ENCODE measurements at places on chromosomes 5 and 9. TPM values are rescaled to one million over a fixed set of nuclear protein-coding genes. Genes with fewer than 3 reads are reported as not detected.

CTSV gene
- 29.0 TPM for total RNA-seq

CARD6 gene
- total RNA-seq = 0.11 TPM

PCDHGB1 gene
- total RNA-seq = 1.8 TPM

DNA sequence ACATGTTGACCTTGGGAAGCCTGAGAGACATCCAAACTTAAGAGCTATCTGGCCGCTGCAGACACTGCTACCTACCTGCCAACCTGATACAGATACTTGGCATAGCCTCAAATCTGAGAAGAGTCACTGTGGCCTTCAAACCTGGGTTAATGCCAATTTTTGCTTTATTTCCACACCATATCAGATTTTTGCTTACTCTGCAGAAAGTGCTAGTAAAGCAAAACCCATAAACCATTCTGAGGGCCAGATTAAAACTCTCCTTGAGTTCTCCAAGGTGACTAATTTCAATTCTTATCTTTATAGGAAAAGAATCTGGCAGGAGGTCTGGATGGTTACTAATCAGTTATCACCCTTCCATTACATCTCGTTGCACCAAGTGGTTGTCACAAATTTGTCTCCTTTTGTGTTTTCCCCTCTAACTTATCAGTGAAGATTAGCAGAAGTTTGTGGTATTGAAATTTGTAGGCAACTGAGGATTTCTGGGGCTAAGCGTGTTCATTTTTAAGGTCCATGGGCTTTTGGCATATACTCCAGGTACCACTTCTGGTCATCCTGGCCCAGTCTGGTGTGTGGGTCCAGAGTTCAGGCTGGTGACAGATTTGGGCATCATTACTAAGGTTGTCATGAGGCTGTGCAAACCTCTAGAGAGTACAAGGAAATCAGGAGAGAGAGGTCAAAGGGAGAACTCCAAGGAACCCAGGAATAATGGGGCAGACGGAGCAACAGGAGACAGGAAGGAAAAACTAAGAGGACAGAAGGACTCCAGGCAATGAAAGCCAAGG lies 177.9 kb downstream of the TSSK1B start:
- no peak for DNase-seq

- no peak for DNase-seq
These were observed 42.4 kb downstream of the STRBP start for GRCh38 chr9:123225995-123226394.

DNA sequence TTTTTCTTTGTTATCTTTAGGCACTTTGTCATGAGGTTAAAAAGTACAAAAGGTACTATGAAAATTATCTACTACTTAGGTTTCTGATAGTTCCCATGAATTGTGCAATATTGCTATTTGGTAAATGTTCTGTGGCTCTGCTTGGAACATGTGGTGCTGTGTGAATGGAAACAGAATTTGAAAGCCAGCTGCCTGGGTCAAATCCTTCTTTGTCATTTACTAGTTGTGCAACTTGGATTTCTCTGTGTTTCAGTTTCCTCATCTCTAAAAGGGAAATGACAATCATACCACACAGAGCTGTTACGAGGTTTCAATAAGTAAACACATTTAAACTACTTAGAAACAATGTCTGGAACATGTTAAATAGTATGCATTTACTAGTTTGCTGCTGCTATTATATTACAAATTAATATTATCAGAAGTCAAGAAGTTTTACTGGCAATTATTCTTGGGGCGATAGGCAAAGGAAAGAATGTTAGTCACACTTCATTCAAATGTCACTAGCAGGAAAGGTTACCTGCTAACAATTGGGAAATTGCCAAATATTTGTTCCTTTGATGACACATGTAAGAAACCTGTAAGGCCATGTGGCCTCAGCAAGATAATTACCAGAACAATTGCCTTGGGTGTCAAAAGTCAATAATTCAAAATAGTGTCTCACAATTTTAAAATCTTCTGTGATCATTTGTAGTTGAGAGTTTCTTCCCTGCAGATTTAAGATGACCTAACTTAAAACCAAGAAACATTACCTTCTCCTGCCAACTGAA lies 184.8 kb downstream of the KIAA0825 start:
- no peak for DNase-seq

GRCh38 chr5:56684159-56684558 lies 131.2 kb upstream of the MAP3K1 start:
- DNase-seq = no peak

Measured in cardiac muscle cell (in vitro differentiated cells and primary cell).